ENCODE measurements at places on chromosomes 4 and X.

DNA sequence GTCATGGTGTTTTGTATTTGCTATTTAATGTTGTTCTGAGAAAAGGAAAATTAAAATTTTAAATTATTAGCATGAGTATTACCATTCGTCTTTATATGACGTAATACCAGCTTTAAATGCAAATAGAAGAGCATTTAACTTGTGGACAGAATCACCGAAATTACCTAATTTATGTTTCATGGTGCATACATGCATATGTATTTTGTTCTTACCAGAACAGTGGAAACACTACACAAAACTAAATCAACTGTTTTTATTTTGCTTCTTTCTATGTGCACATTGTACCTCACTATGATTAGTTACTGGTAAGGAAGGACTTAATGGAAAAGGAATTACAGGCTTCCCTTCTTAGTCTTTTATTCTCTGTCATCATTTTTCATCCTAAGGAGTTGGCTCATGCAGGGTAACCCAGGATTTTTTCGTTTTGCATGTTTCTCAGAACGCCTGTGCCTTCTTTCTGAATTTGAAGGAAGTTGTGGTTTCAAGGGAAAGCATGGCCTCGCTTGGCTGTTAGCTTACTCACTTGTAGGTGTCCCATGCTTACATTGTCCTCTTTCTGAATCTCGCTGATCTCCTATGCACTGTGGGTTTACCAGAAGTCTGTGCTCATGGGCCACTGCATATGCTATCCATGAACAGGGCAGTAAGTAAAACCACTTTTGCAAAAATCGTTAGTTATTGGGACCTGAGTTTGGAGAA, 300.0 kb upstream of the PUDP start:
- DNase-seq, result no peak

- DNase-seq, result no peak
These were observed 1497.3 kb downstream of the STIM2 start for GRCh38 chr4:28357990-28358389.

- DNase-seq, result no peak
These were observed 907.7 kb downstream of the RAB28 start for GRCh38 chr4:12576409-12576808.

GRCh38 chr4:76993787-76994641, 44.5 kb downstream of the SEPTIN11 start:
- no peak for DNase-seq

DNA sequence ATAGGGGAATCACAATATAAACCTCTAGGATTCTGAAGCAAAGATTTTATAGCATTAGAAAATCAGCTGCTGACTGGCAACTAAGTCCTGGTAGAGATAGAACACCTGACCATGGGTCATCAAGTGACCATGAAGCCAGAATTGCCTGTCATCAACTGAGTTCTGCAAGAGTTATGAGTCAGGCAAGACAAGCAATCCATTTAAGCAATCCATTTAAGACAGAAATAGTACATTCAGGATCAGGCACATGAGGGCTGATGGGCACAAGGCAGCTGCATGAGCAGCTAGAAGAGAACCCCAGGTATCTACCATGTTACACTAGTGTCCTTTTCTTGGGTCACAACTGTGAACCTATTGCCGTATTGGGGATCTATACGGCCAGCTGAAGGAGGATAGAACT, 98.9 kb downstream of the SPRY1 start:
- DNase-seq, result peak; percentile 64

- no peak for DNase-seq
These were observed 104.6 kb downstream of the DMD start for GRCh38 chrX:33106737-33107136.

GRCh38 chr4:46844325-46844917, 64.6 kb downstream of the COX7B2 start:
- peak; percentile 4 for DNase-seq
